ENCODE measurements at places on chromosomes 6 and 20. TPM values are rescaled to one million over a fixed set of nuclear protein-coding genes. Genes with fewer than 3 reads are reported as not detected.

- no peak overlapping the region for H3K4me3 ChIP-seq
- no peaks in the 10 kb centered on the region for H3K36me3 ChIP-seq
- no peak for DNase-seq
Measured at GRCh38 chr6:33147807-33148666, 44.2 kb downstream of the COL11A2 start.

- H3K27ac ChIP-seq, result peak overlapping the region; percentile 79
- no peak overlapping the region for H3K4me3 ChIP-seq
- DNase-seq, result no peak
- no peaks in the 10 kb centered on the region for H3K27me3 ChIP-seq
- no peaks in the 10 kb centered on the region for H3K36me3 ChIP-seq
- peaks cover 78% of the 10 kb centered on the region for H3K4me1 ChIP-seq
Measured at GRCh38 chr6:43093436-43094289, 17.5 kb downstream of the PTK7 start.

DNA sequence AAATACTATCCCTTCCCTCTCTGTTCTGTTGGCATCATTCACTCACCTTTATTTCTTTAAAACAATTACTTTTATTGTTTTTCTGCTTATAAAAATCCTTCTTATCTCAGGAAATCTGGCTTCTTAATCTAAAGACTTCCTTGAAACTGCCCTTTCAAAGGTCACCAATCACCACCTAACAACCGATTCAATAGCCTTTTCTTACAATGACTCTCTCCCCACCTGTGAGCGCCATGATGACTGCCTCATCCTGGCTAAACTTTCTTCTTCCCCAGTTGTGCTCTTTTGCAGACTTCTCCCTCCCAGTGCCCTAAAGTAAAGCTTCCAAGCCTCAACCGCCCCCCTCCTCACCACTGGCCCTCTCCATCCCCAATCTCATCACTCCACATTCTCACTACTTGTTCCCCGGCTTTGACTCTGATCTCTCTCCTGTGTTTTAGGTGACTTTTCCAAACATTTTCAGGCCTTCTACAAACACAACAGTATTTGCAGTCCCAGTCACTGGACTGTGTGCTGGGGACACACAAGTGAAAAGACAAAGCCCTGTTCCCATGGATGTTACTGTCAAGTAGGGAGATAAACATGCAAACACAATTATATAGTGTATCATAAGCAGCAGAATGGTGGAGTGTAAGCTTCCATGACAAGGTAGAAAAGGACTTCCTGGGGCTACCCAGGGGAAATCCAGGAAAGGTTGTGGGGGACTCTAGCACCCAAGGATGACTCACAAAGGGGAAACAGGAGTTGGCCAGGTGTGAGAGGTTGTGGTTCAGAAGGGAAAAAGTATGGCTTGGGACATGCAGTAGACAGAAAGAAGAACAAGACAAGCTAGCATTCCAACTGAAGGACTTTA is 12.8 kb downstream of the NHSL1 start:
- peaks cover 35% of the 10 kb centered on the region for H3K4me1 ChIP-seq
- H3K4me3 ChIP-seq, result no peak overlapping the region
- H3K27ac ChIP-seq, result peak overlapping the region; percentile 54
- peaks cover 2% of the 10 kb centered on the region for H3K36me3 ChIP-seq
- no peak for DNase-seq

GRCh38 chr6:45591890-45592289 is 214.2 kb upstream of the SUPT3H start:
- peak overlapping the region; percentile 97 for H3K27ac ChIP-seq
- H3K4me3 ChIP-seq, result no peak overlapping the region

DNA sequence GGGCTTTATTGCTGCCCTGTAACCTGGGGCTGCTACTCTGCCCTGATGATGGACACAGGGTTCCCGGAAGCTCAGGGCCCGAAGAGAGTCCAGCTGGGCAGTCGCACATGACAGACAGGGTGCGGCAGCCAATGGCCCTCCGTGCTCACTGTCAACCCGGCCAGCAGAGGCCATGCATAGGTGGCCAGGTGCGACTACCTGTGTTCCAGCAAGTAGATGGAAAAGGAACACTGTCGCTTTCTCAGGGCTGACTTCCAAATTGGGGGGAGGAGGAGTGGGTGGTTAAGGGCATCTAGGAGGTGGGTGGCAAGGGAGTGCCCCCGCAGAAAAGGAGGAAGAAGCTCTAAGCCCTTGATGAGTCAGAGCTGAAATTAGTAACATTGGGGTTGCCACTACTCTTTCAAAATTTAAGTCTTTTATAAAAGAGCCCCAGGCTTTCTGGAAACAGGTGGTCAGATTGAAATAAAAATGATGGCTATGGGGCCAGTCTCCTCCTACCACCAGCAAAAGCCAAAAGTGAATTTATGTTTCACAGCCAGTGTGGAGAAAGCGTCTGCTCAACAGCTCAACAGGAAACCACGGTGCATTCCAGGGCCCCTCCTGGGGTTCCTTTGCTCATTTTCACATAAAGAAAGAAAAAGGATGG is 2.3 kb upstream of the RAMACL start:
- no peaks in the 10 kb centered on the region for H3K27me3 ChIP-seq
- no peak overlapping the region for H3K4me3 ChIP-seq
- H3K27ac ChIP-seq, result no peak overlapping the region
- H3K4me1 ChIP-seq, result no peaks in the 10 kb centered on the region
- no peak for DNase-seq

DNA sequence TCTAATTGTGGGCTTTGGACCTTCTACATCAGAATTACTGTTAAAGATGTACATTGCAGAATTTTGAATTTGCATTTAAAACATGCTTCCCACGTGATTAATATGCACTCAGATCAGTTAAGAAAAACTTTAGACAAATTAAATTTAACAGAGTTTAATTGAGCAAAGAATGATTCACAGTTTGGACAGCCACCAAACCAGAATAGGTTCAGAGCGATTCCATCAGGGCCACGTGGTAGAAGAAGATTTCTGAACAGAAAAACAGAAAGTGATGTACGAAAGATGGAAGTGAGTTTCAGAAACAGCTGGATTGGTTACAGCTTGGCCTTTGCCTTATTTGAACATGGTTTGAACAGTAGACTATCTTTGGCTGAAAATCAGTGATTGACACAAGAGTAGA is 704.2 kb upstream of the MAP3K7 start:
- H3K36me3 ChIP-seq, result no peaks in the 10 kb centered on the region
- no peak overlapping the region for H3K4me3 ChIP-seq
- H3K27me3 ChIP-seq, result no peaks in the 10 kb centered on the region
- no peak overlapping the region for H3K27ac ChIP-seq

- no peak for DNase-seq
- H3K4me3 ChIP-seq, result no peak overlapping the region
- H3K36me3 ChIP-seq, result no peaks in the 10 kb centered on the region
Measured at GRCh38 chr6:159097256-159097655, 52.5 kb upstream of the TAGAP start.

DNA sequence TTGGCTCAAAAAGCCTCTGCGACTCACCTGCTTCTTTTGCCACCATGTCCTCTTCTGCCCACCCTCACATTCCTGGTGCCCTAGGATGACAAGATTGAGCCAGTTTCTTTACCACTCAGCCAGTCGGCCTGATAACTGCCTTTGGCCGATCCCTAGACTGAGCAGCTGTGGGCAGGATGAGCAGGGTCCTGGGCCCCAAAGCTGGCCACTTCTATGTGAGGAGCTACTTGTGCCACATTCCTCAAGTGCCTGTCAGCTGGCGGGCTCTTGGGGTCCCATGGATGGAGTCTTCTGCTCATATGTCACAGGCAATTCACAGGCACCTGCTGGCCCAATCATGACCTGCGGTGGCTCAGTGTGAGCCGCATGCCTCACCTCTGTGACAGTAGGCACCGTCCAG is 16.5 kb downstream of the DYNLRB1 start:
- H3K4me3 ChIP-seq, result no peak overlapping the region
- no peak overlapping the region for H3K27ac ChIP-seq
- H3K36me3 ChIP-seq, result peaks cover 84% of the 10 kb centered on the region
- H3K27me3 ChIP-seq, result no peaks in the 10 kb centered on the region

The LPA gene
- polyA plus RNA-seq, result not detected

The KCNG1 gene
- polyA plus RNA-seq, result 4.6 TPM

The DYNLRB1 gene
- 227 TPM for polyA plus RNA-seq

Data from keratinocyte (primary cell).